ENCODE measurements at places on chromosomes 11 and 22.

DNA sequence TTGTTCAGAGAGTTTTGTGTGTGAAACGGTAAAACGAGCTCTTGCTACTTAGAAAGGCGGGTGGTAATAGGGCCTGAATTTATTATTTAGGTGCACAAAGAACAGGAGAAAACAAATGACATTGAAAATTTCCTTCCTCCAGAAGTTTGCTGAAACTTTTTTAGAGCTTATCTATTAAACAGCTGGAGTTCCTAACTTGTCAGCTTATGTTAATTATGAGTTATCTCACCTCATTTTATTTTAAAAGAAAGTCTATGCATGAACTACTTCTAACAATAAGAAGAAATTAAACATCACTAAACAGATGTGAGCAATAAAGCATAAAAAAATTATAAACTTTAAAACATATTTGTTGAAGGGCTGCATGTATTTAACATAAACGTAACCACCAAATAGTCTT is 373.9 kb upstream of the ANO3 start:
- DNase-seq, result no peak

DNA sequence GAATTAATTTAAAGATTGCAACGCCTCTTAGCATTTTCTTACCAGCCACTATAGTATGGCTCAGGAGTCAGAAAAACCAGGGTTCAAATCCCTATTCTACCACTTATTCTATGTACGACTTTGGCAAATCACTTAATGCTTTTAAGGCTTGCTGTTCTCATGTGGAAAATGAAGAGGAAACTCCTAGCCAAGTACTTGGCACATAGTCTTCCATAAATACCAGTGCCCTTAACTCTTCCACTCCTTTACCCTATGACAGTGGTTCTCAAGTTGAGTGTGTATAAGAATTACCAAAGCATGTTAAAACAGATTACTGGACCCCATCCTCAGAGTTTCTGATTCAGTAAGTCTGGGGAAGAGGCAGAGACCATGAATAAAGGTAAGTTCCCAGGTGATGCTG is 107.6 kb downstream of the RBFOX2 start:
- DNase-seq, result no peak

DNA sequence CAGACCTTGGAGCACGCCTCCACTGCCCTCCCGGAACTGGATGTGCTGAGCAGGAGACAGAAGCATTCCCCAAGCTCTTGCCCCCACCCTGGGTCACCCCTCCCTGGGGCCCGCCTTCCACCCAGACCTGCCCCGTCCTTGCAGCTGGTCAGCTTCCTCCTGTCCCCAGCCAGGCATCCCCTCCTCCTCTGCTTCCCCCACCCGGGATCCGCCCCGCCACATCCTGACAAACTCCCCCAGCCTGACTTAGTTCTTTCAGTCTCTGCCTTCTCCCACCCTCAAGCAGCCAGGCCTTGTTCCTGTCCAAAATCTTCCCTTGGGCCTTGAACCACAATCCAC is 1.1 kb upstream of the PLXNB2 start:
- no peak for DNase-seq

- no peak for DNase-seq
These were observed 33.4 kb downstream of the MUC6 start for GRCh38 chr11:1003159-1003558.

- no peak for DNase-seq
These were observed 1400.8 kb upstream of the TENM4 start for GRCh38 chr11:80841675-80842074.

DNA sequence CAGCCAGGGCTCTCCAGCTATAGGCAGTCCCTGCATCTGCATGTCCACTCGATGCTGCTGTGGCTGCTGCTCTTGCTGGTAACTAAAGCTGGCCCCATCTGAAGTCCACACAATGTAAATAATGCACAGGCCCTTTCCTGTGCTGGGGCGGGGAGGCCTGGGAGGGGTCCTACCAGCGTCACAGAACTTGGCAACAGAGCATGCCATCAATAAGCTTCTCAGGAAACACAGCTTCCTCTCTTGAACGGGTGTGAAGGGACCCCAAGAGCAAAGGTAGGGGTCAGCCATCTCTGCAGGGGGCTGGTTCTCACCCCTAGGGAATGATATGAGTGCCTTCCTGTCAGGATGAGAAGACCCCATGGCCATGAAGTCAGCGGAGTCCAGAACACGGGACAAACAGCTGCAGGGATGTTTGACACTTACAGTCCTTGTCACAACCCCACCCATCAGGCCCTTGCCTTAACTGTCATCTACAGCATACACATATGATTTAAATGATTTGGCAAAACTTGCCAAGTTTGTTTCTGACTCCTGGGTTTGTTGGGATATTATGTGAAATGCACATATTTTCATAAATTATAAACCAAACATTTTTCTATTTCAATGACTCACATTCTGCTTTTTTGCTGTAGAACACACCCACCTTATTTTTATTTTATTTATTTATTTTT is 39.1 kb upstream of the LYVE1 start:
- DNase-seq, result no peak

All from AG04449 (cell line).